ENCODE measurements at places on chromosomes 2 and 18.

GRCh38 chr2:220147161-220148038 is 520.0 kb downstream of the SLC4A3 start:
- no peak for DNase-seq

DNA sequence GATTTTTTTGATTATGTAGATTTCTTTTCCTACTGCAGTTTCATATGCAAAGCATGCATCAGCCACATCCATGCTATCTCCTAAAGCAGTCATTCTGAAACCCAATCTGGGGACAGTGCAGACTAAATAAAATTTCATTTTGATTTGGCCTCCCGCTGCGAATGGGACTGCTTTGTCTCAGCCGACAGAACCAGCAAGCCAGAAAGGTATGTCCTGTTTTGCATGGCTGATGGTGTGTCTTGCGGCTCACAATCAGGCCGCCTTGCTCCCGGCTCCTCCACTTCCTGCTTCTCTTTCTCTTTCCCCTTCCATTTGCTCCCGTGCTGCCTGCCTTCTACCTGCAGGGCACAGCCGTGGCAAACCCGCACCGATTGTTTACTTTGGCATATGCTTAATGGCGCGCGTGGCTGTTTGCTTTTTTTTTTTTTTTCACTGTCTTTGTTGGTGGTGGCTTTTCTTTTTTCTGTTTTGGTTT is 419.6 kb upstream of the POU3F3 start:
- no peak for DNase-seq

- DNase-seq: no peak
Observed at GRCh38 chr2:57429831-57430230, 616.8 kb upstream of the VRK2 start.

DNA sequence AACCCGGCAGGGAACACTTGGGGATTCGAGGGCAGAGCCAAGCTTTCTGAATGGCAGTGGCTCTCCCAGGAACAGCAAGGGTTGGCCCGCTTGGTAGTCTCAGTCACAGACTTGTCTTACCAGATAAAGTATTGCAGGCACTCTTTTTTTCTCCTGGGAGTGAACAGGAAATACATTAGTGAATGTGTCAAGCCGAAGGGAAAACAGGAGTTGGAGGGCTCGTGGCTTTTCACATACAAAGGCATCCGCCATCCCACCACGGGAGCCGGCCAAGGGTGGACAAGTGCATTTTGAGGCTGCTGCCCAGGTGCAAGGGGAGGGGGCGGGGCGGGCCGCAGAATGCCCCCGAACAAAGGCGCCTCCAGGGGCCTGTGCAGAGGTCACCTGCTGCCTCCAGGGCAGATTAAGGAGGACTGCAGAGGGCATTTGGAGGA is 163.3 kb upstream of the SIX3 start:
- no peak for DNase-seq

- DNase-seq: no peak
Observed at GRCh38 chr2:123656590-123656989, 368.5 kb upstream of the CNTNAP5 start.

DNA sequence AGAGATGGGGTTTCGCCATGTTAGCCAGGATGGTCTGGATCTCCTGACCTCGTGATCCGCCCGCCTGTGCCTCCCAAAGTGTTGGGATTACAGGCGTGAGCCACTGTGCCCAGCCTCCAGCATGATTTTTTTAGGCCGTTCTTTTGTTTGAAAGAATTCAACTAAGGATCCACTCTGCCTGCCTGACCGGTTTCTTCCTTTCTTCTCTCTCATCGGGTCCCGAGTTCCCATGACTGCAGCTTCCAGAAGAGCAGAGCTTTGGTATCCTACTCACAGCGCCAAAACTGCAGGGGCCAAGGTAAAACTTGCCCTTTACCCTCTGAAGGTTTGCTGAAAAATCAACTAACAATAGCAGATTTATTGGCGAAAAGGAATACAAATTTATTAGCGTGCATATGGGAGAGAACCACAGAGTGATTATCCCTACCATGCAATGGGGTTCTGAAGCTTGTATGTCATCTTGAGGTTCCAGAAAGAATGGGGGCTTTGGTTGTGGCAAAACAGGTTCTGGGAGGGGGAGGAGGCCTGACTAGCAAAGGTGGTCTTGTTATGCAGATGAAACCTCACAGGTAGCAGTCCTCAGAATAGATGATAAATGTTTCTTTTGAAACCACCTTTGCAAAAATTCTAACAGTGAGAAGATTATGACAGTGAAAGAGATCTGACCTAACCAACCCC is 87.0 kb upstream of the MSH6 start:
- no peak for DNase-seq

DNA sequence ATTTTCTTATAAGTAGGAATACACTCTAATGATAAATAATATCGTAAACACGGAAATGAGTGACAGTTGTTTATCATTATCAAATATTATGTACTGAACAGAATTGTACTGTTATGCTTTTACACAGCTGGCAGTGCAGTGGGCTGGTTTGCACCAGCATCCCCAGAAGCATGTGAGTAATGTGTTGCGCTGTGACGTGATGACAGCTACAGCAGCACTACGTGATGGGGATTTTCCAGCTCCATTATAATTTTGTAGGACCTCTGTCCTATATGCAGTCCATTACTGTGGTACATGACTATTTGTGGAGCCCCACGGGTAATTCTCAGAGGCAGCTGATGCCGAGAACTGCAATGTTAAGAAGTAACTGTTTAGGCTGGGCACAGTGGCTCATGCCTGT is 77.3 kb upstream of the ATG16L1 start:
- no peak for DNase-seq

DNA sequence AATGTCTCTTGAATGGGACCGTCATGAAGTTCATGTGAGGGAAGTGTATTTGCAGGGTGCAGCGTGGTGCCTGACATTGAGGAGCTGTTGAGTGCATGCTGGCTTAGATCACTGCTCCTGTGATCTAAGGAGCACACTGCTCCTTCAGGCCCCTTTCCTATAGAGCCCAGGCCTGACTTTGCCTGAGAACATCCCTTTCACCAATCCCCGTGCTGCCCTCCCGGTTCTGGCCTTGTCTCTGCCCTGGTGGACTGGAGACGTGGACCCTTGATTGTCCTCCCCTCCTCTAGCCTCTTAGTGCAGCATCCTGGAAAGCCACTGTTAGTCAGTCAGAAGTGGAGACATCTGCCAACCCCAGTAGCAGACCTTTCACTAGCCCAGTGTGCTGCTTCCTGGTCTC is 323.6 kb upstream of the HS6ST1 start:
- DNase-seq: no peak

All from hematopoietic multipotent progenitor cell treated with erythropoietin and hydrocortisone succinate and interleukin-3 and kit ligand, for 8 days (in vitro differentiated cells).